ENCODE measurements at places on chromosomes 6 and 20.

DNA sequence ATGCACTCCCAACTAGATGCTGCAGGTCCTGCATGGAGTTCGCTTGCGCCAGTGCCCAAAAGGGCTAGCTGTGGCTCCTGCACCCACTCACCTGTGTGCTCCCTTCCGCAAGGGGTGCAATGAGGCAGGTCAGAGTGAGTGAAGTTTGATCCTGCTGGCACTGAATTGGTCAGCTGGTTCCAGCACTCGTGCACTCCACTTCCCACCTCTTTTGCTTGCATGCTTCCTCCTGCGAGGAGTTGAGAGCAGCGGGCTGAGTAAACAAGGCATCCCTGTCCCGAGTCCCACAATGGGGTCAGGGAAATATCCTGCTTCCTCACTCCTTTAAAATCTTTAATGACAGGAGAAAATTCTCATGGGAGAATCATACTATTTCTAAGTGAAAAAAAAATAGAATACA lies 86.2 kb downstream of the LCA5 start:
- no peak for DNase-seq

GRCh38 chr20:6709910-6710595 lies 57.4 kb upstream of the BMP2 start:
- no peak for DNase-seq

DNA sequence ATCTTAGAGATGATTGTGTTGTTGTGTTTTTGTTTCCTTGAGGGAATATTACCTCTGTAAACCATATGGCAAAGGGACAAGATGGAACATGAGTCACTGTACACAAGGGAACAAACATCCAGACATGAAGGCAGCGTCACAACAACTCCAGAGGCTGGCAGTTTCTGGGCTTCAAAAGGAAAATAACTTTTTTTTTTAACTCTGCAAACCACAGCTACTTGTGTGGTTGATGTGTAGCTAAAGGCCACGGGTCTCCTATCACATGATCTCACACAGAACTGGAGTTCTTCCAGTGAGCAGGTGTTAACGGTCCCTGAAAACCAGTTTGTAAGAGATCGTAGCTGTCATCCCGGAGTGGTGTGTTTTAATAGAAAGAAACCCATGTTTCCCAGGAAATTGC lies 33.2 kb upstream of the HBS1L start:
- no peak for DNase-seq

DNA sequence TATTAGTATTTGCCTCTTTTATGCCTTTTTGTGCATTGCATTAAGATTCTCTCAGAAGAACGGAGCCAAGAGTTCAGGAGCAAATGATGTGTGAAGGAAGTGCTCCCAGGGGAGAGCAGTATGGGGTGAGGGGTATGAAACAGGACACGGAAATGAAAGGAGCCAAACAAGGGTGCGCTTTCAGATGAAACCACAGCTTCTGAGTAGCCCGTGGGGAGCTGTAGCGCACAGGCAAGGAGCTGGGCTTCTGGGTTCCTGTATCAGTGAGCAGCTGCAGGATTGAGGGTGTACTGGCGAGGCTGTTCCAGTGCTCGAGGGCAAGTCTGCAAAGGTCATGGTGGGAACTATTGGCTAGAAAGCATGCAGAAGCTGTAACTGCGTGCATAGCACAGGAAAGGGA lies 25.4 kb downstream of the ANKEF1 start:
- DNase-seq: no peak

DNA sequence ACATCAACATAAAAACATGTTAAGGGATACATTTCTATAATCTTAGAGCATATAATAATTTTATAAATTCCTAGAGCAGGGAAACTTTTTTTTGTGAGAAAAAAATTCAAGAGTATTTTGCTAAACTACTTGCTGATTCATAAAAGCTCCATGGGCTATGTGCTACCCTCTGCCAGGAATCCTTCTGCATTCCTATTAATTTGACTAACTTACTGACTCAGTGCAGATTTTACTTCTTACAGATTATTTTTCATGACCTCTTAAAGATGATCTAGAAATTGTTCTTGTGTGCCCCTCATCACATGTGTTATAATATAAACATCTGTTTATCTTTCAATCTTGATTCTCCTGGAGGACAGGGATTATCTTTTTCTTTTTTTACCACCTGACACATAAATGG lies 5.7 kb downstream of the VTA1 start:
- DNase-seq: no peak

- DNase-seq: no peak
Measured at GRCh38 chr6:34955442-34955841, 66.4 kb downstream of the ANKS1A start.

- DNase-seq: no peak
Measured at GRCh38 chr6:101232961-101233360, 160.5 kb upstream of the GRIK2 start.

GRCh38 chr6:143513410-143513809 lies 1.9 kb upstream of the FUCA2 start:
- no peak for DNase-seq

GRCh38 chr6:1679688-1680068 lies 70.0 kb downstream of the FOXC1 start:
- DNase-seq: no peak

DNA sequence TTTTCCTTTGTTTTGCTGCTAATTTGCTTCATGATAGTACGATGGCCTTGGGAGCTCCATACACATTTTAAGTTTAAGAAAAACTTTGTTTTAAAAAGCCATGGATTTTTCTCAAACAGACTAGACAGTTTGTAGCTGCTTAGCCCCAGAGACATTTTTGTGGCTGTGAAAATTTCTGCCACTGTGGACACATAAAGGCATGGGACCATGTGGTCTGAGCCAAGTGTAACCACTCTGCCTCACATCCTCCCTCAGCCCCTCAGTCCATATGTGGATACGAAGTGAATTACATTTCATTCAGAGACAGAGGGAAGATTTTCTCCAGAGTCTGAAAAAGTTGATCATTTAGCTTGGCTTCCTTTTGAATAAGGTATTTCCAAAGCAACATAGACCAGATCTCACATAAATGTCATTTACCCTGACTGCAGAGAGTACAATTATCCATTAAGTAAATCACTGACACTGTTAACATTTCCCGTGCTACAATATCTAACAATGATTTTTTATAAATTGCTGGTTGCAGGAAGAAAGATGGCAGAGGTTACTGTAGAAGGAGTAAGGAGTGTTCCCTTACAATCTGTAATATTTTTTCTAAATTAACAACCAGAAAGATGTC lies 87.4 kb downstream of the GJA1 start:
- no peak for DNase-seq

GRCh38 chr20:25984933-25985332 lies 288.3 kb upstream of the ZNF337 start:
- no peak for DNase-seq

DNA sequence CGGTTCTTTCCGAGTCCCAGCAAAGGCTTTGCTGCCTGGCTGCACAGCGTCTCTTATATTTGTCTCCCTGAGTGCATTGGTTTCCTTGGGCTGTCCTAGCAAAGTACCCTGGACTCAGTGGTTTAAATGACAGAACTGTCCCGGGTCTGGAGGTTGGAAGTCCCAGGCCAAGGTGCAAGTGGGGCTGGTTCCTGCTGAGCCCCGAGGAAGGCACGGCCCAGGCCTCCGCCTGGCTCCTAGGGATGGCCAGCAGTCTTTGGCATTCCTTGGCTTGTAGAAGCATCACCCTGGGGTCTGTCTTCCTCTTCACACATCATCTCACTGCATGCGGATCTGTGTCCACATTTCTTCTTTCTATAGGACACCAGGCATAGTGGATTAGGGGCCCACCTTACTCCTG lies 64.8 kb upstream of the QKI start:
- DNase-seq: no peak

DNA sequence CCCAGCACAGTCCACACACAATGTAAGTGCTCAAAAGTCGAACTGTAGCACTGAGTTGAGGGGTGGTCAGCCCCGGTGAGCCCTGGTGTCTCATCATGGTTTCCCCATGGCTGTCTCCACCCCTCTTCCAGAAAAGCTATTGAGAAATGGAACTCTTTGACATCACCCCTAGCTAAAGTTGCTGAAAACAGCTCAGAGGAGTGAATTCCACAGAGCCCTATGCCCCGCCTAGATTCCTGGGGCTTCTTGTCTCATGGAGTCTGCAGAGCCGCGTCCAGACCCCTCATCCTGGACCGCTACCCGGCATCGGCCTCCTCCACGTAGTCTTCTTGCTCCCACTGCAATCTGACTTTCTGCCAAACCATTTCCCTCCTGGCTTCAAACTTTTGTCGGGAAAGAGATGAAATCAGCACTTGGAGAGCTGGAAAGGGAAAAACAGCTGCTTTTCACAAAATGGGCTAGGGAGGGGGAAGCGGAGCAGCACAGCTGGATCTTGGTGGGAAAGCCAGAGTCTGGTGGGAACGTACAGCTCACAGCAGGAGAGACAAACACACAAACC lies 132.2 kb downstream of the SNX5 start:
- no peak for DNase-seq

- DNase-seq: no peak
Measured at GRCh38 chr20:53332022-53332837, 261.4 kb downstream of the ZNF217 start.

DNA sequence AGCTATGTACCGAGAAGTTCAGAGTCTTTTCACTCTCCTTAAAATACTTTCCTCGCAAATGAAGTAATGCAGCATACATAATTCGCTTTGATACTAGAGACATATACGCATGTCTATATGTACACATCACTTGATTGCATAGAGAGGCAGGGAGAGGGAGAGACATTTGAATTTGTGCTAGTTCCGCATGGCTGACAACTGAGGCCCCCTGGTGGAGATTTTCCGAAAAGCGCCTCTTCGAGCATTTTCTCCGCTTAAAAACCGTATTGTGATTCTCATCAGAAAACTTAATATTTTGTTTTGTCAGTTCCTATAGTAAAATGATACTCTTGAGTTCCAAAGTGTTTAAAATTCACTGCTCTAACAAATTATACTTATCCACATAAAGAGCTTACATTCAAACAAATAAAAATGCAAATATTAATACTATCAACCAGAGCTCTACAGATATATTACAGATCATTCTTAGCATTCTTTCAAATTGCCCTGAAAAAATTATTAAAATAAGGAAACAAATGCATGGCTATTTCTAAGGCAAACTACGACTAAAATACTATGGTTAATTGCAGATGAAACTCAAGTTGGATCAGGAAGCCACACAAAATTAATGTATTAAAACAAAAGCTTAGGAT lies 637 bp downstream of the MYLK4 start:
- peak; percentile 58 for DNase-seq

GRCh38 chr20:20860078-20860806 lies 147.8 kb upstream of the RALGAPA2 start:
- DNase-seq: peak; percentile 86

GRCh38 chr6:1609648-1610496 lies at the start of gene FOXC1:
FOXC1 (plus strand) TSS chr6:1609915; CDS start chr6:1610446, 531 bp downstream.
- DNase-seq: no peak

DNA sequence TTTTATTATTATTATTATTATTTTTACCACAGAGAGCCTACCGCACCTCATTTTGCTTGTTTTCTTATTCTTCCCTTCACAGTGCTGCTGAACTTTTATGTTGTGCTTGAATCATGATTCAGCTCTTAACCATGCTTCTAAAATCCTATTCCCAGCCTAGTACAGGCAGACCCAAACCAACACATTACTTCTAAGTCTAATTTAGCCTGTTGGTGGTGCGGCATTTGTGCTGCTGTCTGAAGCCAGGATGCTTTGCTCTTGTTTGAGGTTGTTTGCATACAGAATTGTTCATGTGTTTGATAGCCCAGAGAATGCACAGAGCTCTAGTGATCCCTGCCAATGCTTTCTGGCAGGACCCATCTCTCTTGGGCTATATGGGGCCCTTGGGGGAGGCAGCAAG lies 213.5 kb upstream of the KCNG1 start:
- no peak for DNase-seq

GRCh38 chr20:11347738-11348137 lies 570.0 kb upstream of the BTBD3 start:
- DNase-seq: no peak

DNA sequence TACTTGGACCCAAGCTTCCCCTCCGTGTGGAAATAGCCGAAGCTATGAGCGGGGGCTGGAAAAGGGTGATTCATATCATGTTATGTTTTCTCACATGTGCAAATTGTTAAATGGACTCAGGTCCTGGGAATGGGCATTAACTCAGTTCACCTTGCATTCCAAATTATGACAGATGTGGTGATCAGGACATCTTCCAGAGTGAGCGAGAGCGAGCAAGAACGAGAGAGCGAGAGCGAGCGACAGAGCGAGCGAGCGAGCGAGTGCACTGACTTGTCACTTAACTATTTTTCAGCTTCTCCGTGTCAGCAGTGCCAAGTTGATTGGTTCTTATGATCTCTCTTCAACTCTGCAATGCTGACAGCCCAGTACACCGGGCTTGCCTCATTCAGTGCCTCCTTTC lies 437.4 kb upstream of the NRSN1 start:
- DNase-seq: no peak

- DNase-seq: no peak
Measured at GRCh38 chr6:150694889-150695288, 95.2 kb downstream of the PLEKHG1 start.

DNA sequence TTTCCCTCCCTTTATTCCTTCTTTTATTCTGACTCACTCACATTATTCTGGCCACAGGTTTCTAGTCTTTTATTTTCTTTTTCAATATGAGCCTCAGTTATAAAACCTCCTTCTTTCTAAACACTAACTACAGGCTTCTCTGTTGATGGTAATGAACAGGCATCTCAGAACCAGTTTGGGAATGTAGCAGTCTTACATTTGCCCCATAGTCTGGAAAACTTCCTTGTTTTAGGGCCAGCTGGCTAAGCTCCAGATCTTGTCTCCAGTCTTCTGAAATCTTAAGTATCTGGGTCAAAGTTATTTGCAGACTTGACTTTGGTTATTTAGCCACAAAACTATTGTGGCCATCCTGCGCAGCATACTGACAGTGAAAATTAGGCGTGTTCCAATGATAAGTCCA lies 97.0 kb upstream of the MAN1A1 start:
- DNase-seq: no peak

DNA sequence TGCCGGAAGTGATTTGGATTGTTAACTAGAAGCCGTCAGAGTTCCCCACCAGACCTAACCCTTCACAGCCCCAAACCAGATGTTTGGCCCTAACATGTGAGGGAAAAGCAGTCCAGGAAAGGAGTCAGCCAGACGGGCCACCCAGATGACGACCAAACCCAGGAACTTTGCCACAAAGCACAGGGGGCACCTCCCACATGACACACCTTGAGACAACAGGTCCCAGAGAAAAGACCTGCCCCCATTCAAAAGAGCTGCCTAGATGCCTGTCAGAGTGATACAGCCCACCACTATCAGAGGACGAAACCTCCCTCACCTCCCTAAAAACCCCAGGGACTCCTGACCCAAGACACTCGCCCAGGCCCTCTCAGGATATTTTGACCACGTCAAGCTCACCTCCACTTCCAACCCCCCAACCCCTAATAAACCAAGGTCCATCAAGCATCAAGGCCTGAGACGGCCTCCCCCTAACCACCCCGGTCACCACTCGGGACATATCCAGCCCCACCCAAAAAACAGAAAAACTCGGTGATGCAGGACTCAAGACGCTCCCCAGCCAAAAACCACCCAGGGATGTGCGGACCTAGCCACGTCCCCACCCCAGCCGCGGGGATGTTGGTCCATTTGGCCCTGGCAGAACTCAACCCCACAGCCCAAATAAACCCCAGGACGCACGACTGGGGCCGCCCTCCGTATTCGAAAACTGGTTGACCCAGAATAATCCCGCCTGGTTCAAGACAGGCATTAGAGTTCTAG lies 662 bp downstream of the ZNF343 start:
- no peak for DNase-seq
